ENCODE measurements at places on chromosomes 5 and 9. TPM values are rescaled to one million over a fixed set of nuclear protein-coding genes. Genes with fewer than 3 reads are reported as not detected.
A peak's percentile ranks its signal among the peaks of the same experiment; 100 is the strongest.

- no peak for DNase-seq
- peaks cover 13% of the 10 kb centered on the region for H3K4me1 ChIP-seq
- no peaks in the 10 kb centered on the region for H3K36me3 ChIP-seq
- no peaks in the 10 kb centered on the region for H3K27me3 ChIP-seq
- peak overlapping the region; percentile 37 for H3K4me3 ChIP-seq
- H3K27ac ChIP-seq = no peak overlapping the region
These were observed 7.3 kb downstream of the NRARP start for GRCh38 chr9:137294681-137295237.

DNA sequence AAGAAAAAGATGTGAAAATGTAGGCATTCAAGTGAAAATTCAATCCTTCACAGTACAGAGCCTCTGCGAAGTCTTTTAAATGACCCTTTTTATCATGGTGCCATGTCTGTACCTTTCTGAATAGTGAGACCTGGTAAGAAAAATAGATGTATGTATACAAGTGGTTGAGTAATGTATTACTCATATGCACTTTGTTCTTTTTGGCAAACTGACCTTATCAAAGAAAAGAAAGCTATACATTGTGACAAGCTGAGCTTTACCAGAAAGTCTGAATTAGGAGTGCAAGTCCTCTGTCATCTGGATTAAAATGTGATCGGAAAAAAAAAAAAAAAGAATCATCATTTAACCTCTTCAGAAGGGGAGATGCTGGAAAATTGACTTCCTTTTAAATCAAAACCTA, 356.4 kb upstream of the CCNH start:
- H3K4me3 ChIP-seq = no peak overlapping the region
- no peak overlapping the region for H3K27ac ChIP-seq
- no peaks in the 10 kb centered on the region for H3K36me3 ChIP-seq
- no peak for DNase-seq
- H3K4me1 ChIP-seq = no peaks in the 10 kb centered on the region

- H3K4me1 ChIP-seq = peaks cover 27% of the 10 kb centered on the region
- no peak overlapping the region for H3K4me3 ChIP-seq
- H3K27me3 ChIP-seq = no peaks in the 10 kb centered on the region
- DNase-seq = no peak
These were observed 140.0 kb downstream of the PBX3 start for GRCh38 chr9:125887172-125887571.

The GSN gene
- 206 TPM for total RNA-seq

DNA sequence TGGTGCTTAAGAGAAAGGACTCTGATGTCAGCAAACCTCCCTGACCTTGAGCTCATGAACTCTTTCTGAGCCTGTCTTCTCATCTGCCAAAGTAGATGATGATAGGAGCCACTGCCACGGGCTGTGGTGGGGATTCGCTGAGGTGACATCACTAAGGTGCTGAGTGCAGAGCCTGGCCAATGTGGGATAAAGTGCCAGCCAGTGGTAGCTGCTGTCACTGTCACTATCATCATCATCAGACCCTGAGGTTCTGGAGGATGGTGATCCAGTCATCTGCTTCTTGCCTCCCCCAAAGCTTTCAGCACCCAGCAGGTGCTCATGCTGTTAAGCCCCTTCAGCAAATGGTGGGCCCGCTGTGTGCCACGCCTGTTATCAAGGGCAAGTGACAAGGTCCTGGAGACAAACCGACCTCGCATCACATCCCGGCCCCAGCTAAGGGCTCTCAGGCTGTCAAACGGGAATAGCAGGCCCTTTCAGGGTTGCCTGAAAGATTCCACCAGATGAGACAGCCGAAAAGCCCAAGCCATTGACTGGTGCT, 6.4 kb downstream of the FPGS start:
- DNase-seq = no peak
- peak overlapping the region; percentile 41 for H3K4me3 ChIP-seq

DNA sequence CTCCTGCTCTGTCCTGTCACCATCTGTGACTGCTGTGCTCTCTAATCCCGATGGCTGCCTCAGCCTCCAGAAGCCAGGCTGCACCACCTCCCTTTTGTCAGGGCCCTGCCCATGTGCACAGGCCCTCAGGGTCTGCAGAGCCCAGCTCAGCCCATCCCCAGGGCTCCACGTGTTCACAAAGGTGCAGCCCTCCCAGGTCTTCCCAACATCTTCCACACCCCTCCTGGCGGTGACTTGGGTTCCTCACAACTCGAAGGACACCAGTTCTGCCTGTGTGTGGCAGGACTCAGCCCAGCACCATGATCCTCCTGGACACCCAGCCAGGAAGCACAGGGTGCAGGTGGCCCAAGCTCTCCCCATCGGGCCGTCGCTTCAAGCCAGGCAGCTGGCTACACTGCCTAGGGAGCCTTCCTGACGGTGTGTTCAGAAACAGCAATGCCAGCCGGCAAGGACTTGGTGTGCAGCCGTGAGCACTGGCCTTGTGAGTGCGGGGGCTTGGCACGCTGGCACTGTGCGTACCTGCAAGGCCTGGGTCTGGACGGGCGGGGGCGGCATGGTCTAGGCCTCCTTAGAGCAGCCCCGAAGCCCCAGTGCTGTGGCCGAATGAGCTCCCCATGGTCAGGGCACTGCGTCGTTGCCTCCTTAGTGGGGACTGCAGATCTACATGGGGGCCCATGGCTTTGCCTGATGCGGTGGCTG, 96.1 kb downstream of the MRPL36 start:
- DNase-seq = no peak
- no peaks in the 10 kb centered on the region for H3K27me3 ChIP-seq
- no peak overlapping the region for H3K27ac ChIP-seq
- H3K4me3 ChIP-seq = no peak overlapping the region
- no peaks in the 10 kb centered on the region for H3K36me3 ChIP-seq
- no peaks in the 10 kb centered on the region for H3K4me1 ChIP-seq

- H3K4me1 ChIP-seq = no peaks in the 10 kb centered on the region
- H3K27me3 ChIP-seq = no peaks in the 10 kb centered on the region
- H3K36me3 ChIP-seq = no peaks in the 10 kb centered on the region
- DNase-seq = no peak
- H3K4me3 ChIP-seq = no peak overlapping the region
These were observed 37.7 kb downstream of the NEUROG1 start for GRCh38 chr5:135497971-135498636.

DNA sequence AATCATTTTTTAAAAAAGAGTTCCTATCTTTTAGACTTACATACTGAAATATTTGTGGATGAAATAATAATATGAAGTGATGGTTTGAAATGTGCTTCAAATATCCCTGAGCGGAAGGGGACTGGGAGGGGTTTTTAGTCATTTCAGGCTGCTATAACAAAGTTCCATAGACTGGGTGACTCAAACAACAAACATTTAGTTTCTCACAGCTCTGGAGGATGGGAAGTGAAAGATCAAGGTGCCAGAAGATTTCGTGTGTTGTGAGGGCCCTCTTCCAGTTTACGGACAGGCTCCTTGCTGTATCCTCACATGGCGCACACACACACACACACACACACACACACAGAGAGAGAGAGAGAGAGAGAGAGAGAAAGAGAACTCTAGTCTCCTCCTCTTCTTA, 27.1 kb upstream of the TEX10 start:
- no peaks in the 10 kb centered on the region for H3K36me3 ChIP-seq
- no peaks in the 10 kb centered on the region for H3K4me1 ChIP-seq
- H3K4me3 ChIP-seq = no peak overlapping the region
- H3K27ac ChIP-seq = no peak overlapping the region
- no peaks in the 10 kb centered on the region for H3K27me3 ChIP-seq
- DNase-seq = no peak

The PCDHGC3 gene
- 29.4 TPM for total RNA-seq

DNA sequence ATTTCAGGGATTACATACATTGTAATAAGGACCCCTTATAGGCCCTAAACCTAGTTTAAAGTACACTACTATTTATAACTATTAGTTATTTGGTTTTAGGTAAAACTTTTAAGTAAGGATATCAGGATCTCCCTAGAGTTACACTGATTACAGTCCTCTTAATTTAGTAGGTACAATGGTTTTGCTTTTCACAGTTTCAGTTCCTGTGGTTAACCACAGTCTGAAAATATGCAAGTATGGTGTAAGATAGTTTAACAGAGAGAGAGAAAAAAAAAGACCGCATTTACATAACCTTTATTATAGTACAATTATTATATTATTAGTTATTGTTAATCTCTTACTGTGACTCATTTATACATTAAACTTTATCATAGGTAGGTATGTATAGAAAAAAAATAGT, 725.3 kb upstream of the PTPRD start:
- no peak for DNase-seq
- no peak overlapping the region for H3K4me3 ChIP-seq
- no peak overlapping the region for H3K27ac ChIP-seq
- H3K36me3 ChIP-seq = no peaks in the 10 kb centered on the region

DNA sequence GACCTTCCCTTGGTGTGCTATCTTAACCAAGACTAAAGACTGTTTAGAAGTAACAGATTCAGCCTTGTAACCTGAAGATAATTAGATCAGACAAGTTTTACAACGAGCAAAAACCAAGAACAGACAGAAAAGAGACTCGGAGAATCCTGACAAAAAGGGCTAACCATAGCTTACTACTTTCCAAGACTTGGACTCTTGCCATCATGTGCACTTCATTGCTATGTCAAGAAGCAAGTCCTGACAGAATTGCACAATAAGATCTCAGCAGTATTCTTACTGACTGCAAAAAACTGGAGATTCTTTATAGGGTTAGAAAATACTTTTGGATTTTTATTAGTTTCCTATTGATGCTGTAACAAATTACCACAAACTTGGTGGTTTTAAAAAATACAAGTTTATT, 1539.0 kb upstream of the NUDT12 start:
- H3K27ac ChIP-seq = no peak overlapping the region
- H3K4me3 ChIP-seq = no peak overlapping the region
- no peak for DNase-seq
- no peaks in the 10 kb centered on the region for H3K4me1 ChIP-seq
- no peaks in the 10 kb centered on the region for H3K27me3 ChIP-seq

- no peak for DNase-seq
- no peaks in the 10 kb centered on the region for H3K27me3 ChIP-seq
- no peaks in the 10 kb centered on the region for H3K4me1 ChIP-seq
These were observed 44.8 kb downstream of the ANXA2R start for GRCh38 chr5:42995360-42995751.

- no peaks in the 10 kb centered on the region for H3K27me3 ChIP-seq
- no peak overlapping the region for H3K27ac ChIP-seq
- DNase-seq = no peak
- no peaks in the 10 kb centered on the region for H3K4me1 ChIP-seq
These were observed 74.2 kb upstream of the SPOCK1 start for GRCh38 chr5:137573376-137573775.

DNA sequence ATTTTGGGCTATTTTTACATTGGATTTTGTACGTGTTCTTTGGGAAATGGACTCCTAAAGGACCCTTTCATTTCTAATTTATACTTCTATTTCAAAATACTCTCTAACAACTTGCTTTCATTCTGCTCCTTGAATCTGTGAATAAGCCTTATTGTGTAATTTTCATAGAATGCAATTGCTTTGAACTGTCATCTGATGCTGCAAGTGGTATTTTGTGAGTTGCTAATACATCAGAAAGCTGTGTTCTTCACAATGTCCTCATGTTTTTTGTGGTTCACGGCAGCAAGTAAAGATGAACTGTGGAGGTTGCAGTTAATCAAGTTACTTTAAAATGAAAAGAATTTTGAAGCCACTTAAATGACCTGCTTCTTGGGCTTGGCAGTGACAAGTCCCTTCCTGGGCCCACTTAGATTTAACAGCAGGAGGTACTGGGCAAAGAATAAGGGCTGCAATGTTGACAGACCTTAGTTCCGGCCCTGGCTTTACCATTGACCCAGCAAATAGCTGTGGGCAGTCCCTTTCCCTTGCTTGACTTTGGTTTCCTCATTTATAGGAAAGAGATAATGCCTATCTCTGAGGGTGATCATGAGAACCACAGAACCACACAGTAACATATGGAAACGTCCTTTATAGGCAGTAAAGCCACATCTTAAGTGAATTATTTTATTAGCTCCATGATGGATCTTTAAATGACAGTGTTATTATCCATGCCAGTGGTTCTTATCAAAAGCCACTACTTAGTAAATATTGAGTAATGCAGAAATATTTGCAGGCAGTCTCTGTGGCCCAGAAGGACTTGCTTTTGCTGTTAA, 54.8 kb downstream of the IQGAP2 start:
- H3K27me3 ChIP-seq = no peaks in the 10 kb centered on the region
- H3K4me1 ChIP-seq = no peaks in the 10 kb centered on the region
- H3K36me3 ChIP-seq = no peaks in the 10 kb centered on the region
- DNase-seq = no peak
- H3K27ac ChIP-seq = no peak overlapping the region

GRCh38 chr5:41641621-41642020, 131.2 kb upstream of the PLCXD3 start:
- DNase-seq = no peak
- no peak overlapping the region for H3K27ac ChIP-seq
- no peaks in the 10 kb centered on the region for H3K36me3 ChIP-seq
- H3K27me3 ChIP-seq = no peaks in the 10 kb centered on the region

- H3K4me3 ChIP-seq = peak overlapping the region; percentile 87
- peak overlapping the region; percentile 99 for H3K27ac ChIP-seq
- H3K36me3 ChIP-seq = no peaks in the 10 kb centered on the region
- H3K27me3 ChIP-seq = no peaks in the 10 kb centered on the region
- peaks cover 11% of the 10 kb centered on the region for H3K4me1 ChIP-seq
These were observed 659 bp downstream of the ZNF131 start for GRCh38 chr5:43121233-43121912.

DNA sequence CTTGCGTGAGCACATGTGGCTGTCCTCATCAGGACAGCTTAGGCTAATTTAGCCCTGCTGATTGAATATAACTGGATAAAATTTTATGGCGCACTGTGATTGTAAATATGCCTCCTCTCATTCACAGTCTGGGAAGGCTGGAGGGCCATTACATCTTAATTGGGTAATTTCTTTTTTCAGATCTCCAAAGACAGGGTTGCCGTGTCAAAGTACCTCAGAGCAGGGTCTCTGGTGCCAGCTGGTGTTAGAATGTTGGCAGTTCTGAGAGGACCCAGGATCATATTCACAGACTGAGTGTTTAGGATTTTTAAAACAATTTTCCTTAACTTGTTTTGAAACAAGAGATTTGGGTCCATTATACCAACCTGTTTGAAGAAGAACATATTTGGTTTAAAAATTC, 455.7 kb upstream of the TLE4 start:
- no peaks in the 10 kb centered on the region for H3K36me3 ChIP-seq
- no peaks in the 10 kb centered on the region for H3K4me1 ChIP-seq
- H3K27ac ChIP-seq = no peak overlapping the region
- no peaks in the 10 kb centered on the region for H3K27me3 ChIP-seq
- DNase-seq = no peak
- no peak overlapping the region for H3K4me3 ChIP-seq

The PAX5 gene
- total RNA-seq = 0.79 TPM

DNA sequence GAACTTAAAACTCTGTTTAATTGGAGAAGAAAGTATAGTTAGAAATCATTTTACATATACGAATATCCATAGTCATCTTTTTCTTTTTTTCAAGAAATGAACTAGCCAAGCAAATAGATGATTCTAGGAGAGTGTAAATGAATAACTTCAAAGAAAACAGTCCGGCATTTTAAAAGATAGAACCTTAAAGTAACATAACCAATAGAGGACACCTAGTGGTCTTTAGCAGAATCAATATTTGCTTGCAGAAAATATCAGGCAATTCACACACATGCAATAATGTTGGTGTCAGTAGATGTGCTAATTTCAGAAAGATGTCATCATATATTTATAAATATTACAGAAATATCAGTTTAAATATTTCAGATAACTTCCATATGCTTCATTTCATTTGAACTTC, 57.1 kb downstream of the HCN1 start:
- no peaks in the 10 kb centered on the region for H3K36me3 ChIP-seq
- H3K4me3 ChIP-seq = no peak overlapping the region
- DNase-seq = no peak
- no peaks in the 10 kb centered on the region for H3K4me1 ChIP-seq
- no peak overlapping the region for H3K27ac ChIP-seq
- H3K27me3 ChIP-seq = no peaks in the 10 kb centered on the region

All from testis (tissue), 5 donors.